ENCODE measurements at places on chromosomes 6 and 20.

DNA sequence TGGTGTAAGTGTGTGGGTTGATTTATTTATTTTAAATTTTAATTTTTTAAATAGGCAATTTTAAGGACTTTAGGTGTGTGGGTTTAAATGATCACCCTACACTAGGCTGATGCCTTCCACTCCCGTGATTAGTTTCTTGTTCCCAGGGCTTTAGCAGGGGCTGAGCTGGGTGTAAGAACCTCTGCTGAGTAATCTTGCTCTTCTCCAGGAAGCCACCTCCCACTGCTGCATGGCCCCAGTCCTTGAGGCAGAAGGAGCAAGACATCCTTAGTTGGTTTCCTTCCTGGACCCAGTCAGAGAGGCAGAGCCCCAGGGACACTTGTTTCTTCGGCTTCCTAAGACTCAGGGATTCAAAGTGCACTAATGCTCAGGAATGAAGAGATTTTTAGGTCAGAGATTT lies 19.8 kb upstream of the CDC5L start:
- no peak for DNase-seq

DNA sequence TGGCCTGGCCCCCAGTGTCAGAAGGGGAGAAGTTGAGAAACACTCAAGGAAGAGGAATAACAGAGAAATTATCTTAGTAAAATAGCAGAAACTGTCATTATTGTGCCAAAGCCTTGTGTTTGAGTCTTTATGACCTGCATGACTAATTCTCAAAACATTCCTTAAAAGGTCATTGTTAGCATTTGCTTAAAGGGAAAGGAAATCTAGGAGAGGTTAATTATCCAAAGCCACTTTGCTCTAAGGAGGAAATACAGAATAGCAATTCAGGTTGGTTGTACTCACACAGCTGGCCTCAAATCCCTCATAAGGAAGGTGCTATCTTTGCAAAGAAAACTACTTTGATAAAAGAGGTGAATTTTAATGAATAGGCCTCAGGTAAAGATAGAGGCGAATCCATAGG lies 516.7 kb downstream of the CBLN4 start:
- no peak for DNase-seq

DNA sequence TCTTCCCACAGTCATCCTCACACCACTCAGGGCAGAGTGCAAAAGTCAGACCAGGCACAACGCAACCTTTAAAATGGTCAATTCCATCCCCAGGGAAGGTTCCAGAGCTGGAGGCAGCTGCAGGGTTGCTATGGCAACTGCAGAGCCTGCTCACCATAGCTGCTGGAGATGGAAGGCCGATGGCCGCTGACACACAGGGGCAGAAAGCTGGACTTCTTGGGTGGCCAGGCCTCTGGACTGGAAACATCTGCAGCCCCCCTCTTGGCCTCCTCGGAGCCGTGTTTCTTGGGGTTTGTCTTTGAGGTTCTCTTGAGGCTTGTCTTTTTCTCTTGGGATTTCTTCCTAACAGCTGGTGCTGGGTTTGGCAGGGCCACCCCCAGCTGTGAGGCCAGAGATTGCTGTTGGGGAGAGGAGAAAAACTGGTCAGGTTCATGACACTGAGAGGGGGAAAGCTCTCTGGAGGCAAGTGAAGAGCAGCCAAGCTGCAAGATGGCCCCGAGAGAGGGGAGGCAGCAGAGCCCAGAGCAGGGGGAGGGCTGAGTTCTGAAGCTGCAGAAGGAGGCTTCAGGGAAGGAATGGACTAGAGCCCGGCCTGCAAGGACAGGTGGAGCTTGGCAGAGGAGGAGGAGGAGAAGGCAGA lies 10.2 kb downstream of the BNIP5 start:
- no peak for DNase-seq

- no peak for DNase-seq
Measured at GRCh38 chr6:108587258-108588059, 26.7 kb downstream of the FOXO3 start.

DNA sequence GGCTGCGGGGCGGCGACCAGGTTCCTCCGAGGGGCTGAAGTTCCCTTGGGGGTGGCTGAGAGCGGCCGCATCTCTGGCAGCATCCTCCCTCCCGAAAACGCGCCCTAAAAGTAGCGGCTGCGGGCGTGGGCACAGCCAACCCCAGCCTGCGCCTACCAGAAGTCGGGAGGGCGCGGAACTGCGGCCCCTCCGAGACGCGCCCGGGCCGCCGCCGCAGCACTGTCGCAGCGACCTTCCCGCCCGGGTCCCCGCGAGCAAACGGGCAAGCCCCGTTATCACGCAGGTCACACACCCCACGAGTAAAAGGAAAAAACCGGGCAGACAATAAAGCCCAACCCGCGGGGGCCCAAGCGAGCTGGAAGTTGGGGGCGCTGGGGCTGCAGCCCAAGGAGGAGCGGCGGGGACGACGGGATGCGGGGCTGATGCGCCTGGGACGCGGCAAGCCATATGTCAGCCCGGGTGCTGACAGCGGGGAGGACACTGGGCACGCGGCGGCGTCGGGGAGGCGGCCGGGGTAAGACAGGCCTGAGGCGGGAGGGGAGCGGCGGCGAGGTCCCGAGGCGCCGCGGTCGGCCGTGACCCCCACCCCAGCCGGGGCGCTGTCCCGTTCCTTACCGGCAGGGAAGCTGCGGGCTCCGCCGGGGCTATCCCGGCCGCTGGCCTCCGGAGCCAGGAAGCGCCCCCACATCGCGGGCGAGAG lies 659 bp downstream of the CEP85L start:
- DNase-seq = peak; percentile 73
